ENCODE measurements at places on chromosomes 3 and 15. TPM values are rescaled to one million over a fixed set of nuclear protein-coding genes. Genes with fewer than 3 reads are reported as not detected.
A peak's percentile ranks its signal among the peaks of the same experiment; 100 is the strongest.

DNA sequence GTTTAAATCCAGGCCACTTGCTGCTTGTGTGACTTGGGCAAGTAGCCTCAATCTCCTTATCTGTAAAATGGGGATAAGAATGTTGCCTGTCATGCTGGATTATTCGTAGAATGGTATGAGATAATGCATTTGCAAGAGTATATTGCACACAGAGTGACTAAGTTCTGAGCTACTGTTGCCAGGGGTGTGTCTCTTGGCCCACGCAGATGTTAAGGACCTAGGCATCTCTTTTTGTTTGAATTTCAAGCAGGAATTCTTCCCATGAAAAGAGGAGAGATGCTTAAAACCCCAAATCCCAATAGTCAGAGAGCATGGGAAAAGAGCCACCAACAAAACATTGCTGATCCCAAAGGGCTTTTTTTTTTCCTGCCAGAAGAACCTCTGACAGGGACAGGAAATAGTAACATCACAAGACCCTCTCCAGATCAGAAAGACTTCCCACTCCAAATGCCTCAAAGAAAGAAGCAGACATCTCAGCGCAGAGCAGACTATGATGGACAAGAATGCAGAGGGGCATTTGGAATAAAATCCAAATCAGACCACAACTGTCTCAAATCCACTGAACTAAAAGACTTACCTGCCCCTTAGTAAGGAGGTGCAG, 90.5 kb downstream of the MRPL46 start:
- DNase-seq: no peak

DNA sequence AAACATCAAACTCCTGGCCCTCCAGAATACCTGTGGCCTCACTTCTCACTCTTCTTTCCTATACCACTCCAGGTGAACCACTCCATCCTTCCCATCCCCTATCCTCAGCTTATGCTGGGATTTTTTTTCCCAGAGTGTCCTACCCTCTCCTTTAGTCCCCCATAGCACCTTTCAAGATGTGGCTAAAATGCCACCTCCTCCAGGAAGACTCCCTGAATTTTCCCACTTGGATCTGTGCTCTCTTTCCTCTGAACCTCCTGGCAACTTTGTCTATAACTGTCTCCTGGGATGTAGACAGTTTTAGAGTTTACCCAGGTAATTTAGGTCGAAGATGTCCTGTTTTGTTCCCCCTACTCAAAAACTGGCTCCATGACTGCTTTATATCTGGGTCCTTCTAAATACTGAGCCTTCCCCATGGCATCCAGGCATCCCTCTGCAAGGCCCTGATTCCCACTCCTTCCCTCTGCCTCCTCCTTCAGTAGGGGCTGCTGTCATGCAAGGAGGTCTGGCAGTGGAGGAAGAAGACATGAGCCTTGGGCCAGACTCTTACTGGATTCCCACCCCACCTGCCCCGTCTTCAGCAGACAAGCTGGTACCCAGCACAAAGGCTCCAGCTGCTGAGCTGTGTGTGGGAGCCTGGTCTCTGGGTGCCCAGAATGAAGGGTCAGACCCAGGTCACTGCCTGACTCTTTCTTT, 161.5 kb downstream of the SMAD6 start:
- no peak for DNase-seq

Gene STX19
- total RNA-seq: not detected

Gene GOLGA8T
- not detected for total RNA-seq

DNA sequence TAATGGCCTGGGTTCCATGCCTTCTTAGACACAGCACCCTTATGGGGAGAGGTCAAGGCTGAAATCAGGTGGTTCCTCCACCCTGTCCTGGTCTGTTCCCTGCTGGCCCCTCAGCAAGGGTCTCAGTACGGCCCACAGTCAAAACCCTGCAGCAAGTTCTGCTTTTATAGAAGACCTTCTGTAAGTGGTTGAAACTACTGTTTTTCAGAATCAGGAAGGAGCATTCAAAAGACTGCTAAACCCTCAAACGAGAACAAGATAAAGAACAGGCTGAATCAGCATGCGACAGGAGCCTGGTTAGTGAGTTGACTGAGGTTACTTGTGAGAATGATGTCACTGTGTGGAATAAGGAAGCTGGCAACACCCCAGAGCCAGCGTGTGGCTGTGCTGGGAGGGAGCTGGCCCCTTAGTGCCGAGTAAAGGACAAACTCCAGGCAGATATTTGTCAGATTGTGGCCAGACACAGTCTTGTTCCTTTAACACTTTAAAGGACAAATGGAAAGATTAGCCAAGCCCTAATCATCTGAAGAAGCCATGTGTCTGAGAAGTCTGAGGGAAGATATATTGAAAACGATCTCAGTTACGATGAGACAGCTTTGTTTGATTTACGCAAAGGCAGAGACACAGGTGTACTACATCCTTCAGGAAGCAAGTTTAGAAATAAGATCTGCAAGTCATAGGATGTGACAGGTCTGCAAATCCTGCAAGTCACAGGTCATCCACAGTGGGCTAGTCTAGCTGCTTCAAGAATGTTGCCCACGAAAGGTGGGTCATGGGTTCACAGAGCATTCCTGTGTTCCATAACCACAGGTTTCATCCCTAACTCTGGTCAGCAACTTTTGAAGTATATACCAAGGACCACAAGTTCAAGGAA, 54.0 kb downstream of the B3GNT5 start:
- DNase-seq: peak; percentile 47

GRCh38 chr15:87401973-87402372, 854.6 kb downstream of the NTRK3 start:
- DNase-seq: no peak

Gene GATM
- 91.3 TPM for total RNA-seq

- DNase-seq: no peak
Measured at GRCh38 chr15:76208786-76209424, 102.4 kb downstream of the ETFA start.
